Stimulated activated CD4-positive, alpha-beta T cell treated with anti-CD3 and anti-CD28 coated beads, Interleukin-1b, Interleukin-23, amount 100 ng/mL, for 48 hours (primary cell): ENCODE measurements at places on chromosomes 7 and 10.
A peak's percentile ranks its signal among the peaks of the same experiment; 100 is the strongest.

DNA sequence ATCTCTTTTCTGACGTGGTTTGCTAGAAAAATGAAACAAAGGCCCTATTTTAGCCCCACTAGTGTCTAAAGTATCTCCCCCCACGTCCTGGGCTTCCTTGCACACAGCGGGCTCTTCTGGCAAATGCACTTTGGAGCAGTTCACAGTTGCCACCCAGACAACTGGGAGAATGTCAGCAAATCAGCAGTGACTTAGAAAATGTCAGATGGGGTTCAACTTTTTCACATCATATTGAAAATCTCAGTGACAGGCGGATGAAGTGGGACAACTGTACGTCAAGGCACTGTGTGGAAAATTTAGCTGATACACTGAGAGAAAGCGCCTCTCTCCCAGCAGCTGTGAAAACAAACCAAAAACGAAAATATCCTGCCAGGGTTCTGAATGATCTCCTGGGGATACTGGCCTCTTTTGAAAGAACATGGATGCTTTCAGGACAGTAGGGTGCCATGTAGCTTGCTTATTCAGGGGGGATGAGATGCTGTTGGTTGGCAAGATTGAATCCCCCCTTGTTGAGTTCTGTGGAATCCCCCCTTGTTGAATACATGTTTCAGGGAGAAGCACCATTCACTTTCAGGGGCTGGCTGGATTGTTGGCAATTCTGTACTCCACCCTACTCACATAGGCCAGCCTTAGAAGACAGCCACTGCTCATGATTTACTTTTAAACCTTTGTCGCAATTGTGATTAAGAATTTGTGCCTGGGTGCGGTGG is 372.8 kb upstream of the CELF2 start:
- no peak for DNase-seq

- peak; percentile 20 for DNase-seq
These were observed 517 bp downstream of the SRGN start for GRCh38 chr10:69088471-69088769.

GRCh38 chr10:109994711-109995577 is 12.8 kb upstream of the ADD3 start:
- DNase-seq = no peak

DNA sequence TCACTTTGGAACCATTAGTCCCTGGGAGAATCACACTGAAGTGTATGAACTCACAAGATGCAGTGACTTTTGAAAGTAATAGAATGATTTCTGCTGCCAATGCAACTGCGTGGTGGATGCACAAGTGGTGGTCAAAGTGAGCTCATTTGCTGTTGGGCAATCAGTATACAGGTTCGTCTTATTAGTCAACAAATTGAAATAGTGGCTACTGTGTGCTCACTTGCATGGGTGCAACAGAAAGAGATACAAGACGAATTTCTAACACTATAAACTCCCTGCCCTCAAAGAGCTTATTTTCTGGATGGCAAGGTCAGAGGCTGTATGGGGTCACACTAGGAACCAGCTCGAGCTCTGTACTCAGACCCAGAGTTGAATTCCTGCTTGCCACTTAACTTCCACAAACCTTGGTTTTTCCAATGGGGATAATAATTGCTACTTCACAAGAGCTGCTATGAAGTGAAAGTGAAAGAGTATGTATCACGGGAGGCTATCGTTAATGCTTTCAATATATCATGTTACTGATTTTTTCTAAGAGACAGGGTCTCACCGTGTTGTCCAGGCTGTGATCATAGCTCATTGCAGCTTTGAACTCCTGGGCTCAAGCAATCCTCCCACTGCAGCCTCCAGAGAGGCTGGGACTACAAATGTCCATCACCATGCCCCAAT is 8.3 kb upstream of the BCL7B start:
- no peak for DNase-seq

GRCh38 chr10:71367271-71367670 is 29.4 kb upstream of the CDH23 start:
- DNase-seq = no peak
